ENCODE measurements at places on chromosomes 1 and 21. TPM values are rescaled to one million over a fixed set of nuclear protein-coding genes. Genes with fewer than 3 reads are reported as not detected.

- DNase-seq, result no peak
Measured at GRCh38 chr1:229507502-229507901, 639 bp downstream of the NUP133 start.

GRCh38 chr1:226107471-226108460 is 45.2 kb downstream of the H3-3A start:
- DNase-seq, result no peak

Gene BEND5
- 0.85 TPM for polyA plus RNA-seq

DNA sequence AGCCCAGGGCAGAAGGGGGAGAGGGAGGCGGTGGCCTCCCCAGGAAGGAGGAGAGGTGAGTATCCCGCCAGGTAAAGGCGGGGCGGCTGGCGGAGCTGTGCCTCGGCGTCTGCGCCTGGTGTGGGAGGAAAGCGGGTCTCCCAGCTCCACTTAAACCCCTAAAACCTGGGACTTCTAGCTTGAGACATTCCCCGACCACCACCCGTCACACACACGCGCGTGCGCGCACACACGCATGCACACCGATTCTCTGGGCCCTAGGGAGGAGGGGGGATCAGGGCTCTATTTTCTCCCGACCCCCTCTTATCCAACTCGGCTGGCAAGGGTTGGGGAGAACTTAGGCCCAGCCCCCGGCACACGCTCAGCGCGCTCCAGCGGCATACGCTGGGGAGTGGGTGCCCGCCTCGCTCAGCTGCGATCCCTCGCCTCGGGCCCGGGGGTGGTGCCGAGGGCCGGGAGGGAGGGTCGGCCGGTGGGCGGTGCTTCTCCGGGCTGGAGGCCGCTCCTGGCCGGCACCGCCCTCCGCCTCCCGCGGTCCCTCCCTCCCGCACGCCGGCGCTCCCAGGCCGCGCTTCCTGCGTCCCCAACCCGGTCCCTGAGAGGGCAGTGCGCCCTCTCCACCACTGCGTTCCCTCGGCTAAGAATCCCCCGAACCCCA is at the start of gene TMEM51:
Gene TMEM51 (plus strand): TSS at position 564 of the 658 bp plus-strand sequence. CDS start 61,341 bp downstream, outside the sequence.
- peak; percentile 85 for DNase-seq

GRCh38 chr1:18461656-18462055 is 19.1 kb upstream of the KLHDC7A start:
- DNase-seq, result no peak

Gene IGSF3
- polyA plus RNA-seq, result 7.2 TPM

DNA sequence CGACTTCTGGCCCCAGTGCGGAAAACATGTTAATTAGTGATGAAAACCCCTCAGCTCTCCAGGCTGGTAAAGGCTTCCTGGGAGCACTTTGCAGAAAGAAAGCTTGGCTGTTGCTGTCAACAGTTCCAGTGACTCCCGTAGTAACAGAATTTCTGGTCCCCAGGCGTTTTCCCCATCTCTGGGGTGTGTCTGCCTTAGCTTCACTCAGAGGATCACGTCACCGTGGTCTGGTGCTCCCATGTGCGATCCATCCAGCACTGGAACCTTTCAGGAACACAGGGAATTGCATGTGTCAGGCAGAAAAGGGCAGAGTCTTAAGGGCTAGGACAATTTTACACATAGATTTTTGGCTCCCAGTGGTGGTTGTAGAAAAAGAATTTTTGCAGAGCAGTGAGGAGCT is 470.4 kb upstream of the USP24 start:
- DNase-seq, result no peak

DNA sequence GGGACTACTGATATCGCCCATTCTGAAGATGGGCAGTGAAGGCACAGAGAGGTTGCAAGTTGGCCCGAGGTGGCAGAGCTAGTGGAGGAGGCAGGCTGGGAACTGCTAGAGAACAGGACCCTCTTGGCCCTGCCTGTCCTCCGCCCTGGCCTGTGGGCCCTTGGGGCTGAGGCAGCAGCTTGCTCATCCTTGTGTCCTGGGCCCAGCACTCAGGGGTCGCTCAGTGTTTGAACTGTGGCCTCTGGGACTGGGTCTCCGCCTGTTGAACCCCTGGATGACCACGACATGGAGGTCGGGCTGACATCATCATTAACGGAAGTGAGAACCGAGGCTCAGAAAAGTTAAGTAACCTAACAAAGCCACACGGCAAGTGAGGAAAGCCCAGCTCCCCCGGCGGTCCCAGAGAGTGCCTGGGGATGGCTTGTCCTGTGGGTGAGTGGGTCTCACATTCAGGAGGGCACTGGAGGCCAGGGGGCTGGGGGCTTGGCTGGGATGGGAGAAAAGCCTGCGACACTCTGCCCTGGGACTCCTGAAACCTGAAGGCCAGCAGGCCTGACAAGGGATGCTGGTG is 23.0 kb upstream of the DDOST start:
- no peak for DNase-seq

DNA sequence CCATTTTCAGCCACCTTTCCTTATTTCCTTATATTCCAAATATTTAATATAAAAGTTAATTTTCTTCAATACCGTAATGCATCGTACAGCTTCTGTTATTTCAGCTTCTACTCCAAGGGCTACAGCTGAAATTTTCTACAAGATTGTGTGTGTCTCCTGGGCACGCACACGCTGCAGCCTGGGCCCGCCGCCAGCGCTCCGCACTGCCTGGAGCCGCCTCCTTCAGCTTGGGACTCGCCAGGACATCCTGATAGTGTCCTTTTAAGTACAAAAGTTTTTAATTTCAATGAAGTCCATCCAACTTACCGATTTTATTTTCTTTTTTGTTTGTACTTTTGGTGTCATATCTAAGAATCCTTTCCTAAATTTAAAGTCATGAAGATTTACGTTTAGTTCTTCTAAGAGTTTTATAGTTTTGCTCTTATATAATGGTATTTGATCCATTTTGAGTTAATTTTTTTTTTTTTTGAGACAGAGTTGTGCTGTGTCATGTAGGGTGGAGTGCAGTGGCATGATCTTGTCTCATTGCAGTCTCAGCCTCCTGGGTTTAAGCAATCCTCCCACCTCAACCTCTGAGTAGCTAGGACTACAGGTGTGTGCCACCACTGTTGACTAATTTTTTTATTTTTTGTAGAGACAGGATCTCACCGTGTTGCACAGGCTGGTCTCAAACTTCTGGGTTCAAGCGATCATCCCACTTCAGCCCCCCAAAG is 82.8 kb downstream of the AXDND1 start:
- DNase-seq, result no peak

Gene CAMSAP2
- polyA plus RNA-seq, result 16.9 TPM

GRCh38 chr1:218299416-218299815 is 14.3 kb downstream of the RRP15 start:
- no peak for DNase-seq

- no peak for DNase-seq
Measured at GRCh38 chr1:11499601-11500331, 20.8 kb downstream of the DISP3 start.

DNA sequence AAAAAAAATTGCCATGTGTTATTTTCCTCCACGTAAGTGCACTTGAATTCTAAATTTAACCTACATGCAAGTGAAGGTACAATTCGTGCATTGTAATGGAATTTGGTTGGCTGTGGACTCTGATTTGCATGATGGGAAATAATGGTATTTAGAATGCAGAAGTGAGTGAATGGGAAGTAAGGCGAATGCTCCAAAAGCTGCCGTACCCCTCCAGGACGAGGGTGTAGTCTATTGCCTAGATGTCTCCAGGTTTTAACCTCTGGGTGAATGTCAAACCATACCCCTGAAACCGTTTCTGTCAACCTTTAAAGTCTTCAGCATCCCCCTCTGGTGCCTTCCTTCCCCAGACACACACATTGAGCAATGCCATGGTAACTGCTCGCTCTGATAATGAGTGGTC is 44.5 kb downstream of the KIAA0040 start:
- DNase-seq, result no peak

Gene IFI16
- polyA plus RNA-seq, result 25.5 TPM

- DNase-seq, result no peak
Measured at GRCh38 chr1:36888811-36889477, 145.4 kb downstream of the GRIK3 start.

Gene BRINP2
- polyA plus RNA-seq, result 0.12 TPM

GRCh38 chr1:95086949-95087533 is 14.3 kb upstream of the ALG14 start:
- no peak for DNase-seq

DNA sequence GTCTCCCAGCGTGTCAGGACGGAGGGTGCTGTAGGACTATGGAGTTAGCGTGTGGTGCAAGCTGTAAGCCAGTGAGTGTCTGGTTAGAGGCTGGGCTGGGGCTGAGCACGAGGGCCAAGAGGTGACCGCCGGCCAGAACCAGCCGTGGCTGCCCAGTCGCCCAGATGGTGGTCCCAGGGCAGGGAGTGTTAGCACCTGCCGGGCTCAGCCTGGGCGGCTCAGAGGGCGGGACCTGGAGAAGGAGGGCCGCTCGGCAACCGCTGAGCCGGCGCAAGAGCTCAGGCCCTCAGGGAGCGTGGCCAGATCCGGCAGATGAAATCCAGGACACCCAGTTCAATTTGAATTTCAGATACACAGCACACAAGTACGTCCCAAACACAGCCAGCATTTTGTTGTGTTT is 87.9 kb downstream of the PRDM16 start:
- DNase-seq, result no peak

Gene MAD2L2
- 54.2 TPM for polyA plus RNA-seq

DNA sequence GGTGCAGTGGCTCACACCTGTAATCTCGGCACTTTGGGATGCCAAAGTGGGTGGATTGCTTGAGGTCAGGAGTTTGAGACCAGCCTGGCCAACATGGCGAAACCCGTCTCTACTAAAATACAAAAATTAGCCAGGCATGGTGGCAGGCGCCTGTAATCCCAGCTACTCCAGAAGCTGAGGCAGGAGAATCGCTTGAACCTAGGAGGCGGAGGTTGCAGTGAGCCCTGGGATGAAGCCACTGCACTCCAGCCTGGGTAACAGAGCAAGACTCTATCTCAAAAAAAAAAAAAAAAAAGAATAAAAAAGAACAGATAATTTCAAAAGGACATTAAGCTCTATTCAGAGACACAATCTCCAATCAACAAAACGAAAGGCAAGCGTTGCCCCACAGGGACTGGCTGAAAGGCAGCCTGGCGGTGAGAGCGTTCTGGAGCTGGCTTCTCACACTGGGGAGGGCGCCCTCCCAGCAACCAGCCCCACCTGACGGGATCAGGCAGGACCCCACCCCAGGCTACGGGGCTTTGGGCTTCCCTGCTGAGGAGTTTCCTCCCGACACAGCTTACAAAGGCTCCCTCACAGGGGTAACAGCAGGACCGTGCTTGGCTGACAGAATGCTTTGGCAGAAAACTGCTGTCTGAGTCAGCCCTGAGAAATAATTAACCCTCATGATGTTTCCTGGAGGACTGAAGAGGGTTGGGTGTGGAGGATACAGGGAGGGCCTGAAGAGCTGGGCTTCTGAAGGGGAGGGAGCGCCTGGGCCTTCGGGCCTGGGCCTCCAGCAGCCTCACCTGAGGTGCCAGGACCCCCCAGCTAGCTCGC is 31.1 kb upstream of the SRP9 start:
- DNase-seq, result peak; percentile 85

GRCh38 chr1:204102029-204102611 is 29.2 kb downstream of the SOX13 start:
- DNase-seq, result peak; percentile 60

Gene LCA5L
- polyA plus RNA-seq, result 1.1 TPM

DNA sequence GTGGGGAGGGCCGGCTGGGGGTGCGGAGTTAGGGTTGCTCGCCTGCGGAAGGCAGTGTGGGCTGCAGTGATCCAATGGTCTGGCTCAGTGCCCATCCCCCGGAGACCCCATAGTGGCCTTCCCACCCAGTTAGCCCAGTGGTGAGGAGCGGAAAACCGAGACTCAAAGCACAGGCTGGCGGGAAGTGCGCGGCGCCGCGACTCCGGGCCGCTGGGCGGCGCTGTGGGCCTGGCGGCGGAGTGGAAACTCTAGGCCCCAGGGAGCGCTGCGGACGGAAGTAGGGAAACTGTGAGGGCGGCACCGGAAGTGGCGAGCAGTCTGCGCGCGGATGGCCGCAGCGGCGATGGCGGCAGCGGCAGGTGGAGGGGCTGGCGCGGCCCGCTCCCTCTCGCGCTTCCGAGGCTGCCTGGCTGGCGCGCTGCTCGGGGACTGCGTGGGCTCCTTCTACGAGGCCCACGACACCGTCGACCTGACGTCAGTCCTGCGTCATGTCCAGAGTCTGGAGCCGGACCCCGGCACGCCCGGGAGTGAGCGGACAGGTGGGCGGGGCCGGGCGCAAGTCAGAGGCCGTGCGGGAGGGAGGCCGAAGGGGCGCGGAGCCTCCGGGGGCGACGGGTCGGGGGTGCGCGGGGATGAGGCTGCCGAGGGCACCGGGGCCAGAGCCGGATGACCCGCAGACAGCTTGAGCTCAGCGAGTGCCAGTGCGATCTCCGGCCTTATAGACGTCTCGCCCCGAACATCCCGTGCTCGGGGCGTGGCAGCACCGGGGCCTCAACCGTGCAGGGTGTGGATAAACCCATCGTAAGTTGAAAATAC is at the start of gene ADPRS:
Gene ADPRS (plus strand): TSS at position 316 of the 816 bp plus-strand sequence. CDS start 13 bp downstream, at position 329.
- peak; percentile 92 for DNase-seq

- DNase-seq, result peak; percentile 51
Measured at GRCh38 chr1:25550683-25551310, 7.4 kb downstream of the LDLRAP1 start.

- no peak for DNase-seq
Measured at GRCh38 chr1:19133360-19133759, 76.7 kb downstream of the UBR4 start.

DNA sequence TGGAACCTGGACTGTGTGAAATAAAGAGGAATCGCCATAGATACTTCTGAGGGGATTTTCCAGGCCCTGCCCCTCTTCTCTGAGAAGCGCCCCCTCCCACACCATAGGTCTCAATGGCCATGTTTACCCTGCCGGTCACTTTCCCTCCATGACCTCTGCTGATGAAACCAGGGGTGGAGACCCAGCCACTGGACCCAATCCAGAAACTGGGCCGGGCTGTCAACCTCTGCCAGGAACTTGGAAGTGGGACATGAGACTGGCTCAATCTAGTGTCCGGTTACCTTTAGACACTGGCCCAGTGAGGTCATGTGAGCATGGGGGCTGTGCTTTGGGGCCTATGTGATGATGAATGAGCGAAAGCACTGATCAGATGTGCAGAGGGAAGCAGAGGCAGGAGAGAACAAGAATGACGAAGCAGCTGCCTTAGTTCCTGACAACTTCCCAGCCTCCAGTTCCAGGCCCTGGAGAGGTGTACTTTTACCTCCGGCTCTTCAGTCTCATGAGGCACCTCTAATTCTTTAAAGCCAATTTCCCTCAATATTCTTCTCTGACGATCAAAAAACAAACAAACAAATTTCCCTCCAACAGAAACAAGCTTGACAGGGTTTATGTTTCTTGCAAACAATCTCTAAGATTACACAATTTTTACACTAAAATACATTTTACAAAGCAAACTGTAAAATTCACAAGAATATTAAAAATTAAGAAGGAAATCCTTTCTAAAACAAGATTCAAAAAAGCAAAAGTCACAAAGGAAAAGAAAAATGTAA is 4.9 kb downstream of the ASAP3 start:
- peak; percentile 83 for DNase-seq

GRCh38 chr1:228508840-228509415 is 21.7 kb downstream of the RNF187 start:
- no peak for DNase-seq

GRCh38 chr1:229596925-229597699 is 28.8 kb downstream of the TAF5L start:
- DNase-seq, result peak; percentile 69

- no peak for DNase-seq
Measured at GRCh38 chr21:27505516-27505915, 538.6 kb upstream of the ADAMTS5 start.

GRCh38 chr1:47182676-47183235 is 7.1 kb downstream of the PDZK1IP1 start:
- DNase-seq, result no peak

GRCh38 chr1:117275055-117275454 is 64.3 kb upstream of the VTCN1 start:
- no peak for DNase-seq

GRCh38 chr1:154869351-154870114 is 548 bp downstream of the KCNN3 start:
- DNase-seq, result no peak

Gene FH
- 246 TPM for polyA plus RNA-seq
